ENCODE measurements at places on chromosomes 6 and 20. TPM values are rescaled to one million over a fixed set of nuclear protein-coding genes. Genes with fewer than 3 reads are reported as not detected.

The HCRTR2 gene
- not detected for total RNA-seq

The USP49 gene
- total RNA-seq, result 3.4 TPM

DNA sequence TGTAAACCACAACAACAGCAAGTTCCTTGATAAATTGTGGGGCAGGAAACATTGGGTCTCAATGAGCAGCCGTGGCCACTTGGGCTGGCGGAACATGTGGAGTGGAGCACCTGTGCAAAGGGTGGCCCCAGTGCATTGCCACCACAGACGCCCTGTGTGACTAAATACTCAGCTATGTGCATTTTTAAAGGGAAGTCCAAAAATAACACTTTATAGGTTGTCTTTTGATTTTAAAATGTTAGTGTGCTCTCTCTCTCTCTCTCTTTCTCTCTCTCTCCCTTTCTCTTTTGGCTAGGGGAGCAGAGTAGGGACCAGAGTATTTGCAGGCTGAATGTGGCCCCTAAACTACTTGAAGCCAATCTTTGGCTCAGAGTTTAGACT is 236.3 kb downstream of the BCAS1 start:
- H3K4me3 ChIP-seq, result no peak overlapping the region
- no peaks in the 10 kb centered on the region for H3K36me3 ChIP-seq
- H3K27me3 ChIP-seq, result no peaks in the 10 kb centered on the region
- H3K4me1 ChIP-seq, result peaks cover 17% of the 10 kb centered on the region
- no peak for DNase-seq

DNA sequence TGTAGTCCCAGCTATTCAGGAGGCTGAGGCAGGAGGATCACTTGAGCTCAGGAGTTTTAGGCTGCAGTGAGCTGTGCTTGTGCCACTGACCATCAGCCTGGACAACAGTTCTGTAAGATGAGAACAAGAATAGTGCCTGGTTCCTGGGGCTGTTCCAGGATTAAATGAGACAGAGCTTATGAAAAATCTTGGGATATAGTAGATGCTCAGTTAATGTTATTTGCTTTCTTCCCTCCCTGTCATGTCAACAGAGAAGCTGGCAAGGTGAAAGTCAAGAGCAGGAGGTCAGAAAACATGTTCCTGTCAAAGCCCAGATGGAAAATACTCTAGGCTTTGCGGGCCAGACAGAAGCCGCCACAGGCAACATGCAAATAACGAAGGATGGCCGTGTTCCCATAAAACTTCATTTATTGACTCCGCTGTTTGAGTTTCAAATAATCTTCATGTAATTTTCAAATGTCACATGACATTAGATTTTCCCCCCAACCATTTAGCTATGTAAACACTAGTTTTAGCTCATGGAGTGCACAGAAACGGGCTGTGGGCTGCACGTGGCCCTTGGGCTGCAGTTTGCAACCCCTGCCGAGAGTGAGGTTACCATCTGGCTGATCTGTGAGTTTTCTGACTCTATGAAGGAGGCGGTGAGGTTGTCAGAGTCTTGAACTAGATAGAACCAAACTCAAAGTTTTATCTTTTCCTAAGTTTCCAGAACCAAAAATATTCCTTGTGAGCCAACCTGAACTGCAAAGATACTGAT is 63.4 kb upstream of the PMEPA1 start:
- no peaks in the 10 kb centered on the region for H3K4me1 ChIP-seq
- no peaks in the 10 kb centered on the region for H3K36me3 ChIP-seq

DNA sequence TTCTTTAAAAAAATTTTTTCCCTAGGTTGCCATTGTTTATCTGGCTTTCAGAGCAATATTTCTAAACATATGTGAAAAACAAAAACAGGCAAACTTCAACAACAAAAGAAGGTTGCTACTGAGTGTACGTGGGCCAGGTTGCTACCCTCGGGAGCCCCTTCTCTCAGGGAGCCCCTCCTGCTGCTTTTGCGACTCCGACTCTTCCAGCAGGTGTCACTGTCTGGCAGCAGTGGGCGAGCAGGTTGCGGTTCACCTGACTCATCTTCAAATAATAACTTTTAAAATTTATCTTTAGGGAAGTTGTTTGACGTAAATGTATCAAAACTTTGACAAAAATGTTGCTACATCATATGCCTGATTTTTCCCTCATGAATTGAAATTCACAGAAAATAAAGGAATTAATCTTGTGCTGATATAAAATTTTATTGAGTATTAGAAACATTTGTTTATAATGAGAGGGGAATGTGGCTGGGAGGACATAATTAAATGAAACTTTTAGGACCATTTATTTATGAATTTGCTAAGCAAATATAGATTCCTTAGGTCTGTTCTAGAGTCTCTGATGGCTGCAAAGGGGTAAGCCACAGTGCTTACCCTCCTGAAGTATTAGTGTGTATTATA is 138.8 kb downstream of the HIVEP1 start:
- no peak overlapping the region for H3K4me3 ChIP-seq
- H3K27me3 ChIP-seq, result no peaks in the 10 kb centered on the region
- no peak overlapping the region for H3K27ac ChIP-seq
- DNase-seq, result peak; percentile 53
- H3K36me3 ChIP-seq, result no peaks in the 10 kb centered on the region
- H3K4me1 ChIP-seq, result no peaks in the 10 kb centered on the region

All from kidney (tissue), 22 donors.